ENCODE measurements at places on chromosomes 3 and 15.
A peak's percentile ranks its signal among the peaks of the same experiment; 100 is the strongest.

- DNase-seq = no peak
Measured at GRCh38 chr3:21524133-21524532, 226.9 kb downstream of the ZNF385D start.

- no peak for DNase-seq
Measured at GRCh38 chr3:129442486-129442885, 2.5 kb downstream of the IFT122 start.

GRCh38 chr3:182201456-182202168 lies 489.9 kb downstream of the SOX2 start:
- DNase-seq = no peak

DNA sequence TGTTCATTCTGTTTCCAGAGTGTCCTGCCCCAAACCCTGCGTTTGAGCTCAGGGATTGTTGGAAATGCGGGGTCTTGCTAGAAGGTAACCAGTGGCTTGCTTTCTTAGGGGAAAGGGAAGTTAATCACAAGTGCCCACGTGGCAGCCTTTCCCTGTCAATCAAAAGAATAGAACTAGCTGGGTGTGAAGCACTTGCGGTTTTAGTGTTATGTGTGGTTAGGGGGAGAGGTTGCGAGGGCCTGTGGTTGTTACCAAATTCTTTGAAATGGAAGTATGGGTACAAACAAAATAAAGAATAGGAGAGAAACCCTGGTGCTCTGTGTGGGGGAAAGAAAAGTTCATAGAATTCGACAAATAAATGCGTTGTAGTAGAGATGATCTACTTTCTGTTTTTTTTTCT lies 67.6 kb downstream of the FNDC3B start:
- DNase-seq = no peak

GRCh38 chr15:25787381-25787780 lies 75.7 kb downstream of the ATP10A start:
- no peak for DNase-seq

- no peak for DNase-seq
Measured at GRCh38 chr3:6785726-6786125, 75.2 kb upstream of the GRM7 start.

GRCh38 chr3:111712294-111713167 lies 117.4 kb upstream of the ZBED2 start:
- no peak for DNase-seq

GRCh38 chr15:89077750-89078149 lies 10.5 kb upstream of the ABHD2 start:
- no peak for DNase-seq

GRCh38 chr15:70099967-70100473 lies 2.3 kb upstream of the TLE3 start:
- no peak for DNase-seq

DNA sequence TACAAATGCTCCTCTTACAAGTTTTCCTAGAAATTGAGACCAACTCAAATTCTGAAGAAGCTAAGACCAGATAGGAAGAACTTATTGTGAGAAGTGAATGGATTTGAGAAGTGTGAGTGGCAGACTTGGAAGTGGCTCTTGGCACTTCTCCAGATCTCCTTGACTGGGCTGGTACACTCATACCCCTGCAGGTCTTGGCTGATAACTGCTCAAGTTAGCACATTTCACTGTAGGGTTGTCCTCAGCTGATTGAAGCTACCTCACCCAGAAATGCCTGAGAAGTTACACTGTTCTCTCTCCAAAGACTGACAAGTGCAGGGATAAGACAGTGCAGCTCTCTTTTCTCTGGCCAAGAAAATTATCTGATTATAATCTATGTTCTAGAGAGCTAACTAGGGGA lies 16.5 kb upstream of the CLDN1 start:
- no peak for DNase-seq

DNA sequence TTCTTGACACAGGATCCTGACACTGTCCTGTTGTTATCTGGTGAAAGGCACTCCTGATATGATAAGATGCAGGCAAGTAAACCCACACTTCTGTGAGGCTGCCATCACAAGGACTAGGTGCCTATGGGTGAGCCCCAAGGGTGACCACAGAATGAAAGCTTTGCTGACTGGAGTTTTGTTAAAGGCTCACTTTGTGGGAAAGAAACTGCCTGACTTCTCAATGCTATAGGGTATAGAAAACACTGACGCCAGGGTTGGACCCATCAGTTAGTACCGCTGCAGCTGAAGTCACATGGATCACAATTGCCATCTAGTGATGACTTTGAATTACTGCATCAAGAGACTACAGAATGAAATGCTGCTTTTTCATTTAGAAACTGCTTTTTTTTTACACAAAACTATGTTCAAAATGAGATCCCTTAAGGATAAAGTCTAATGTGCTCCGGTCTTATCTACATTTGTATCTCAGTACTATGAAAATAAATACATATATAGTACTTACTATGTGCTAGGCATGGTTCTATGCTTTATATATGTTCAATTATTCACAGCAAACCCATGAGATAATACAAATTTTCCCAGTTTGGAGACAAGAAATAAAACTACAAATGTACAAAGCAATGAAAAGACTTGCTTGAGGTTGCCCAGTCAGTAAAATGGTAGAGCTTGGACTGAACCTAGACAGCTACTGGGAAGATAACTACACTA lies 64.2 kb upstream of the CMSS1 start:
- DNase-seq = no peak

DNA sequence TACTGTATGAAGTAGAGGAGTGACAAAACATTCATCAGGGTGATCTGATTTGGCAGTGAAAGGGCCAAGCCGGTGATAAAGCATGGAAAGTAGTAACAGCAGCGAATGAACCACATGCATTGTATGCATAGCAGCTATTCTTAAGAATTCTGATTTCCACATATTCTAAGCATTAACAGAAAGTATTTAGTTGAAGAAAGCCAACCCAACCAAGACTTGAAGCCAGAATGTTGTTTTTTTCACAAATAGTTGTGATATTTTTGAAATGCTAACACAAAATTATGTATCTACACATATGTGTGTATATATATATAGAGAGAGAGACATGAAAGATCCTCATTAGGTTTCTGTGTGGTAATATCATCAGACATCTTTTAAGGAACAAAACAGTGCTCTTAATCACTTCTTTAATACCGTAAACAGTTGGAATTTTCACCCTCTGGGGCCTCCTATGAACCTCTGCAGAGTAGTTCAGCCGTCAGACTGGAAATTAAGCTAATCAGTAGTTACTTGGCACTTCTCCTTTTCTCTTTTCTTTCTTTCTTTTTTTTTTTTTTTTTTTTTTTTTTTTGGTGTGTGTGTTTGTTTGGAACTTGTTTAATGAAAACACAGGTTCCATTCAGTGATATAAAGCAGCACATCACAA lies 139.6 kb downstream of the CMSS1 start:
- DNase-seq = no peak

DNA sequence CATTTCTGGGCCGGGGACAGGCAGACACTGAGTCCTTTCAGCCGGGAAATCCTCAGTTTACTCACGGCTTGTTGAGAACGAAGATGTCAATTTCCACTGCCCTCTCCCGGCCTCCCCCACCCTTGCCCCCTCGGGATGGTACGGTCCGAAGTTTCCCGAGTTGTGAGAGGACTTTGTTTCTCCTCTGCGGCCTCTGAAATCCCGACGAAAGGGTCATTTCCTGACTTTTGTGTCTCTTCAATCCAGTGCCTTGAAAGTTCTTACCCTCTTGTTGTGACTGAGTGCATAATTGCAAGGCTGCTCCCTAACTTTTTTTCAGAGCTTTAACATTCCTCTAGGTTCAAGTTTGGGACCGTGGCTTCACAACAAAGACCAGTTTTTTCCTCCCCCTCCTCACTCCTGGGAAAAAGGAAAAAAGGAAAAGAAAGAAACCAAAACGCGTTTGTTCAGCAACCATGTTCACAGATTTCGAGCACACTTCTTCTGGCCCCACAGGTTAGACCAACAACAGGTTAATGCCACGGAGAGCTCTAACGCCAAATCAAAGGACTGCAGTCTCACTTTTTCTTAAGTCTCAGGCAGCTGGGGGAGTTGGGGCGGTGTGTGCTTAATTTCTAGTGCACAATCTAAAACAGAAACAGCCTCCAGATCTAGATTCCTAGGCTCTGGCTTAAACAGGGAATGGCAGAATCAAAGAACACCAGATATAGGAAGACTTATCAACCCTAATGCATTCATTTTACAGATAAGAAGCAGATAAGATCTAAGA lies 138.9 kb downstream of the TMCO5A start:
- no peak for DNase-seq

DNA sequence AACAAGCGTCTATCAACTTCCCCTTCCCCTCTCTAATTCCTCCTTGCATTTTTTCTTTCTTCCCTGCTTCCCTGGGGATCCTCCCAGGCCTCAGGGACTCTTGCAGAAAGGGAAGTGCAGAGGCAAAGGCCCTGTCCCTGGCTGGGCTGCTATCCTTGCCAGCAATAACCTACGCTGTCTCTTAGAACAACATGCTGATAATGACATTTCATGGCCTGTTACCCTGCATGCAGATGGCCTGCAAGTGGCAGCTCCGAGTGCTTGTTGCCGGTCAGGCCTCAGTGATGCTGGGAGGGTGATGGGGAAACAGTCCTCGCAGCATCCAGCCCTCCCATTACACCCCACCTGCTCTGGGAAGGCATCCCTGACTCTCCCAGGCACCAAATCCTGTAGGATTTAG lies 167.6 kb downstream of the RAB11A start:
- no peak for DNase-seq

DNA sequence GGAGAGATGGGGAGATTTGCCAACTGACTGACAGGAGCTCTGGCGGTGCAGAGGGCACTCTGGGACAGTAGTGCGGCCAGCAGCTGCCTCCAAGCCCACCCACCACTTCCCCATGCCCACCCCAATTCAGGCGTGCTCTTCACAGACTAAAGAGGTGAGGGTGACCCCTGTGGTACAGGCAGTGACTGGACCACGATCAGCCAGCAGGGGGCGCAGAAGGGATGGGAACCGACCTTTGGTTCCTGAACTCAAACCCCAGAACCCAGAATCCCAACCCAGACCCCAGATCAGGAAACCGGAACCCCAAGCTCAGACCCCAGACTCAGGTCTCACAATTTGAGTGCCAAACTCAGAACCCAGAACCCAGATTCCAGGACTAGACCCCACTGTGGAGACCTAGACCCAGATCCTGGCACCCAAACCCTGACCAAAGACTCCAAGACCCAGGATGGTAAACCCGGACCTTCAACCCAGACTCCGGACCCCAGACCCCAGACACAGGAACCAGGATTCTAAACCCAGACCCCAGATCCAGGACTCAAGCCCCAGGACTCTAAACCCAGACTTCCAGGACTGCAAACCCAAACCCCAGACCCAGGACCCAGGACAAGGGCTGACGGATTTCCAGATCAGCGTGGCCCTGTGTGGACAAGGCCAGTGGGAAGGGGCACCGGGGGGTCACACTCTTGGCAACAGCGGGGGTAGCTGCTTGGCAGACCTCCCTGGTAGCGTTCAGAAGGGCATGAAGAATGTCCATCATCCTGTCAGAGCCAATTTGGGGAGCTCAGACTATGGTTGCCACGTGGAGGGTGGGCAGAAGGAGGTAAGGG lies 3.7 kb upstream of the MYL3 start:
- peak; percentile 82 for DNase-seq

- DNase-seq = no peak
Measured at GRCh38 chr3:101784855-101785613, 6.0 kb downstream of the NXPE3 start.

DNA sequence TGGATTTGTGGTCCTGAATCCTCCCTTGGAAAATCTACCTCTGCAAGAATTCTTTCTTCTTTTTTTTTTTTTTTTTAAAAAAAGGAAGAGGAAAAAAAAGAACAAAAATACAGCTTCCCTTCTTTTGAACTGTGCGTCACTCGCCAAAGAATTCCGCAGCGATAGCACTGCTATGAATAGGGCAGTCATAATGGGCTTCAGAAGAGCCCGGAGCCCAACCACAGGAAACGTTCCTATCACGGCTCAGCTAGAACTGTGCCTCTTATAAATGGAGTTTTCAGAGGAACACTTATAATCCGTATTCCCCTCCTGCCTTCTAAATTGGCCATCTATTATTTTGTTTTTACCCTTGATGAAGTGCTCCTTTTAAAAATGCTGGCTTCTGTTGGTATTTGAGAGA lies 227.7 kb downstream of the ADAMTS17 start:
- no peak for DNase-seq

- no peak for DNase-seq
Measured at GRCh38 chr15:75148280-75148679, 53.4 kb upstream of the C15orf39 start.

DNA sequence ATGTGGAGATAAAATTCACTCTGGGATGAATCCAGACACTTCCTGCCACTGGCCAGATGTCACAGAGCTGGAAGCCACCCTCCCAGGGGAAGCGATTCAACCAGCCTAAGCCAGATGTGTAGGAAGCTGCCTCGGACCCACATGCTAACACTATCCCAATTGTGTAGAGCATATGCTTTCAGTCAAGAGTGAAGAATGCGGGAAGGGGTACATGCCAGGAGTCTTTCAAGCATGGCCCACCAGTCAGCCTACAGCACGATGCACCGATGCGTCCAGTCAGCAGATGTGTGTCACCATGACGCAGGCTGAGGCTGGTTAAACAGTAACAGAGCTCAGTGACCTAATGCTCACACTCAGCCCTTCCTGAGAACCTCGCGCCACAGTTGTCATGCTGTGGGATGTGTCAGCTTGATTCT lies 38.8 kb upstream of the BNC1 start:
- no peak for DNase-seq

DNA sequence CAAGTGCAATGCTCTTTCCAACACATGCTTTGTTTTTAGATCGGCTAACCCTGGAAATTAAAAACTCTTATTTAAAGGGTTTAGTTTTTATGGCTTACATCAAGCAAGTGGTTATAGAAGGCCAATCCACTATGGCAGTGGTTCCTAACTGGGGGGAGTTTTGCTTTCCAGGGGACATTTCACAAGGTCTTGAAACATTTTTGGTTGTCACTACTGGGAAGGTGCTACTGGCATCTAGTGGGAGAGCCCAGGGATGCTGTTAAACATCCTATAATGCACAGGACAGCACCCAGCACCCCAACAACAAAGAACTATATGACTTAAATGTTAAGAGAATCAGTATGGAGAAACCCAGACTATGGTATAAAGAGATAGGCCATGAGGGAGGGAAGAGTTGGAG lies 439.0 kb downstream of the NTRK3 start:
- no peak for DNase-seq

- no peak for DNase-seq
Measured at GRCh38 chr15:58213587-58214338, 75.6 kb downstream of the AQP9 start.

GRCh38 chr3:127792541-127793292 lies 29.6 kb downstream of the MGLL start:
- DNase-seq = no peak

- peak; percentile 42 for DNase-seq
Measured at GRCh38 chr3:186930143-186930640, at the start of gene ST6GAL1. Gene ST6GAL1, plus strand, starts transcription at chr3:186930526. Its CDS starts 112,178 bp downstream, at chr3:187042704.

- DNase-seq = no peak
Measured at GRCh38 chr3:18144571-18144970, 280.6 kb downstream of the SATB1 start.

DNA sequence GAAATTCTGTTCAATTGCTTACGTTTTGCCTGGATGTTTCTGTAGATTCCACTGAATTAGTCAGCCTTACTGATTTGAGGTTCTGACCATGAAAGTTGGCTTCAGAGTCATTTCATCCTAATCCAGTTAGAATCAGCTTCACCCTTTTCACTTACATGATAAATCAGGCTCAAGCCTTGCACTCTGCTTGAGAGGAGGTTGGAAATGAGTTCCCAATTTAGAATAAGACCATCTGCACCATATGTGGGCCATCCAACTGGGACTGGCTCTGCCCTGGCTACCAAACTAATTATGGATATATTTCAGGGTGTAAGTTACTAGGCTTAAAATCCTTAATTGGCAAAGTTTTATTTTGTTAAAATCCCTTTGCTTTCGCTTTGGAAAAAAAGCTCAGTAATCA lies 255.7 kb downstream of the CHL1 start:
- no peak for DNase-seq

GRCh38 chr3:15476378-15476777 lies 45.1 kb downstream of the COLQ start:
- DNase-seq = no peak

Data from stimulated activated CD8-positive, alpha-beta memory T cell treated with anti-CD3 and anti-CD28 coated beads, Interleukin-4, amount 100 ng/mL, for 1 hour (primary cell).